Myocyte (in vitro differentiated cells): ENCODE measurements at places on chromosomes 16 and 17. TPM values are rescaled to one million over a fixed set of nuclear protein-coding genes. Genes with fewer than 3 reads are reported as not detected.

Gene ACSM2A
- total RNA-seq: not detected in 2 replicates

Gene HAS3
- 0.08 TPM in 1 of 2 replicates, not detected in the other for total RNA-seq

Gene DHRS7C
- total RNA-seq: 0.16 TPM in 1 of 2 replicates, not detected in the other

Gene MYH3
- total RNA-seq: 2,551 and 7,123 TPM in 2 replicates

Gene MT3
- total RNA-seq: not detected in 2 replicates

Gene NSF
- 72.0 and 77.4 TPM in 2 replicates for total RNA-seq

GRCh38 chr17:28992625-28993600 lies 12.9 kb downstream of the SEZ6 start:
- peak; percentile 46 for DNase-seq

DNA sequence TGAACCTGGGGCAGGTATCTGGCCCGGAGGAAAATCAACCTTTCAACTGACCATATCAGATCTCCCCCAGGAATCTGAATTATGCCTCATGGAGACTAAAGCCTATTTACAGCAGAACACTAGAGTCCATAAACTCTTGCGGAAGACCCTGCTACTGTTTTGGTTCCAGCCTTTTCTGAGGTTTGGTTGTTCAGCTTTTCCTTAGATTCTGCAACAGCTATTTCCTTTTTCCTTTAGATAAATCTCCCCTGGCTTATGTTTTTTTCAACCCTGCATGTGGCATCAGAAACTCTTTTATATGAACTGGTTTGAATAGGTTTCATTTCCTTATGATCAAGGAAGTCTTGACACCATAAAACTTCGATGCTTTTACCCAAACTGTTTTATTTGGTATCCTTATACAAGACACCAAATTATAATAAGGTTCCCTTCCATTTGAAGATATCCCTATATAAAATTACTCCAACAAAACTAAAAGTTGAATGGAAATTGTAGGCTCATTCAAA lies 13.1 kb downstream of the SPOP start:
- DNase-seq: no peak

DNA sequence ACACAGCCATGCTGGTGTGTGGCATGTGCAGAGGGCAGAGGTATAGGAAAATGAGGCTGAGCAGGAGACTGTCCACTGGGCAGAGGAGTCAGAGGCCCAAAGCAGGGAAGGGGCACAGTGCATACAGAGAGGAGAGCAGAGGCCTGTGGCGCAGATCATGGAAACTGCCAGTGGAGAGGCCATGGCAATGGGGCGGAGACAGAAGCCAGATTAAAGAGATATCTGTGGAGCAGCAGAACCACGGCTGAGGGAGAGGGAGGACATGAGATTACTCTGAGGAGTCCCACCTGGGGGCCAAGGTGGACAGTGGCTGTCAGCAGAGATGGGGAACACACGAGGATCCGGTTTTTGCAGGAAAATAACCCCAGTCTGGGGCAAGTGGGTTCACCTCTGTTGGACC lies 43.3 kb downstream of the RANBP10 start:
- DNase-seq: no peak

- peak; percentile 96 for DNase-seq
Observed at GRCh38 chr17:50080827-50081226, 14.3 kb upstream of the PDK2 start.

GRCh38 chr17:37047631-37048104 lies 98.9 kb downstream of the AATF start:
- peak; percentile 86 for DNase-seq

DNA sequence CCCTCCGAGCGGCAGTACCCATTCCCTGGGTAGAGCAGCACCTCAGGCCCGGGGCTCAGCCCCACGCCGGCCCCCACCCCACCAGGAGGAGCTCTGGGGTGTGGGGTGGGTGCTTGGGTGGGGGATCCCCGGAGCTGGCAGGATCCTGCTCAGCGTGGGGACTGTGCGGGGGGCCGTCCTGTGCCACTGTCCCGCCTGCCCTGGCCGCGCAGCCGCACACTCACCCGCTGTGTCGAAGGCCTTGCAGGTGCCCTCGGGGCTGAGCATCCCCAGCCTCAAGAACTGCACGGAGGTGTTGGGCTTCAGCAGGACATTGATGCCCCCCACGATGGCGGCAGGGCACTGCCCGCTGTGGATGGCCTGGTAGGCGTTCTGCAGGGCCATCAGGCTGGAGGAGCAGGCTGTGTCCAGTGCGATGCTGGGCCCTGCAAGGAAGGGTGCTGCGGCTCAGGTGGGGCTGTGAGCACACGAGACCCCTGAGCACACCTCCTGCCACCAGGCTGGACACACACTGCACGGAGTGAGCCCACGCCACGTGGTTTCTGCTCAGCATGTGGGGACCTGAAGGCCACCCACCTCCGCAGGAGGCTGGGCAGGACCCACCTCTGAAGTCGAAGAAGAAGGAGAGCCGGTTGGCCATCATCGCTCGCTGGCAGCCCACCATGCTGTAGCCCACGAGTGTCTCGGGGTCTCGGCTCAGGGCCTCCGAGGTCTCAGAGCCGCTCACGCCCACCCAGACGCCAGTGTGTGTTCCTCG lies 4.9 kb downstream of the FASN start:
- DNase-seq: no peak

- no peak for DNase-seq
Observed at GRCh38 chr17:5672815-5673430, 88.6 kb upstream of the NLRP1 start.

DNA sequence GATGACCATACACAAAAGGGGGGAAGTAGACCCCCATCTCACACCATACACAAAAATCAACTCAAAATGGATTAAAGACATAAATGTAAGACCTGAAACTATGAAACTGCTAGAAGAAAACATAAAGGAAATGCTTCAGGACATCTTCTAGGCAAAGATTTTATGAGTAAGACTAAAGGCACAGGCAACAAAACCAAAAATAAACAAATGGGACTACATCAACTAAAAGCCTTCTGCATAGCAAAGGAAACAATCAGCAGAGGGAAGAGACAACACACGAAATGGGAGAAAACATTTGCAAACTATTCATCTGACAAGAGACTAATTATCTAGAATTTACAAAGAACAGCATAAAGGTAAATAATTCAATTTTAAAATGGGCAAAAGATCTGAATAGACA lies 152.1 kb downstream of the AXIN2 start:
- no peak for DNase-seq

GRCh38 chr16:27242398-27242797 lies 26.2 kb downstream of the NSMCE1 start:
- no peak for DNase-seq

- DNase-seq: peak; percentile 15
Observed at GRCh38 chr17:56884483-56885311, 29.2 kb downstream of the TRIM25 start.

GRCh38 chr17:11979795-11980194 lies 17.5 kb downstream of the ZNF18 start:
- DNase-seq: no peak

- no peak for DNase-seq
Observed at GRCh38 chr17:18198530-18198929, 14.9 kb downstream of the ALKBH5 start.

DNA sequence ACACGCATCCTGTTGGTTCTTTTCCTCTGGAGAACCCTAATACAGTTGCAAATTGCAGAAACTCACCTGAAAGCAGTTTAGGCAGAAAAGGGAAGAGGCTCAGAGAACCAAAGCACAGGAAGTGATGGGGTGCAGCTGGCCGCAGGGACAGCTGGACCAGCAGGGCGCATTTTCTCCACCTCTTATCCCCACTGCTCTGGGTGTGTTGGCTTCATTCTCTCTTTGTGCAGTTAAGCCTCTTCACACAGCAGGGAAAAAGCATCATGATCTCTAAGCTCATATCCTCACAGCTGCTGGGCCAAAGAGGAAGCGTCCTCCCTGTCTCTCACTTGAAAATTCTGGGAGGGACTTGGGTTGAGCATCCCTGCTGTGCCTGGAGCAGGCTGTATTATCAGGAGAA lies 20.0 kb upstream of the LRRC75A start:
- peak; percentile 80 for DNase-seq

GRCh38 chr16:28279006-28279405 lies 13.3 kb upstream of the SBK1 start:
- no peak for DNase-seq

DNA sequence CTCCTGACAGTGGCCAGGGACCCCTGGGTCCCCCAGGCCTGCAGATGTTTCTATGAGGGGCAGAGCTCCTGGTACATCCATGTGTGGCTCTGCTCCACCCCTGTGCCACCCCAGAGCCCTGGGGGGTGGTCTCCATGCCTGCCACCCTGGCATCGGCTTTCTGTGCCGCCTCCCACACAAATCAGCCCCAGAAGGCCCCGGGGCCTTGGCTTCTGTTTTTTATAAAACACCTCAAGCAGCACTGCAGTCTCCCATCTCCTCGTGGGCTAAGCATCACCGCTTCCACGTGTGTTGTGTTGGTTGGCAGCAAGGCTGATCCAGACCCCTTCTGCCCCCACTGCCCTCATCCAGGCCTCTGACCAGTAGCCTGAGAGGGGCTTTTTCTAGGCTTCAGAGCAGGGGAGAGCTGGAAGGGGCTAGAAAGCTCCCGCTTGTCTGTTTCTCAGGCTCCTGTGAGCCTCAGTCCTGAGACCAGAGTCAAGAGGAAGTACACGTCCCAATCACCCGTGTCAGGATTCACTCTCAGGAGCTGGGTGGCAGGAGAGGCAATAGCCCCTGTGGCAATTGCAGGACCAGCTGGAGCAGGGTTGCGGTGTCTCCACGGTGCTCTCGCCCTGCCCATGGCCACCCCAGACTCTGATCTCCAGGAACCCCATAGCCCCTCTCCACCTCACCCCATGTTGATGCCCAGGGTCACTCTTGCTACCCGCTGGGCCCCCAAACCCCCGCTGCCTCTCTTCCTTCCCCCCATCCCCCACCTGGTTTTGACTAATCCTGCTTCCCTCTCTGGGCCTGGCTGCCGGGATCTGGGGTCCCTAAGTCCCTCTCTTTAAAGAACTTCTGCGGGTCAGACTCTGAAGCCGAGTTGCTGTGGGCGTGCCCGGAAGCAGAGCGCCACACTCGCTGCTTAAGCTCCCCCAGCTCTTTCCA lies 25.1 kb downstream of the C1QTNF1 start:
- no peak for DNase-seq

- DNase-seq: no peak
Observed at GRCh38 chr17:76036497-76037261, 9.6 kb upstream of the EVPL start.

GRCh38 chr17:44210342-44211192 lies 8.9 kb downstream of the UBTF start:
- DNase-seq: peak; percentile 83
